Cardiac muscle cell (in vitro differentiated cells and primary cell): ENCODE measurements at places on chromosomes 5 and 9.

- H3K27me3 ChIP-seq, result no peaks in the 10 kb centered on the region
- no peaks in the 10 kb centered on the region for H3K36me3 ChIP-seq
- H3K4me1 ChIP-seq, result no peaks in the 10 kb centered on the region
- no peak for DNase-seq
- no peak overlapping the region for H3K27ac ChIP-seq
- no peak overlapping the region for H3K4me3 ChIP-seq
Measured at GRCh38 chr5:156477196-156477595, 150.2 kb downstream of the SGCD start.

DNA sequence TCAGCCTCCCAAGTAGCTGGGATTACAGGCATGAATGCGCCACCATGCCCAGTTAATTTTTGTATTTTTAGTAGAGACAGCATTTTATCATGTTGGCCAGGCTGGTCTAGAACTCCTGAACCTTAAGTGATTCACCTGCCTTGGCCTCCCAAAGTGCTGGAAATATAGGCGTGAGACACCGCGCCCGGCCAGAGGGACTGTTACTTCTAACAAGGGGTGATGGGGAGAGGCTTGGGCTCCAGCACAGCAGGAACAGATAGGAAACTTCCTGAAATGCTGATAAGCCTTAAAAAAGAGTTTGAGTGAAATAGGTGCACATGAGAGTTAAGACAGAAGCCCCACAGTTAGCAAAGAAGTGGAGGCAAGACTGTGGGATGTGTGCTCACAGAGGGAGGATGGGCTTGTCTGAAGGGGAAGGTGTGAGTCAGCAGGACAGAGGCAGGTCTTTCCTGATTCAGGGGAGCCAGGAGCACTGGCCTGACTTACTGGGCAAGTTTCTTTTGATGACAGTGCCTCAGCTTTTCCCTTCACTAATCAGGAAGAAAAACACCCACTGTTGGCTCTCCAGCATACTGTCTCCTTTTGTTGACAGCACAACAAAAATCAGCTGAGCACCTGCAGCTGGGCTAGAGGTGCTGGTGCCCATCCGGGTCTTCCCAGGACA lies 68.4 kb downstream of the RAD23B start:
- no peak overlapping the region for H3K27ac ChIP-seq
- no peak for DNase-seq
- no peaks in the 10 kb centered on the region for H3K36me3 ChIP-seq
- no peak overlapping the region for H3K4me3 ChIP-seq
- no peaks in the 10 kb centered on the region for H3K27me3 ChIP-seq

DNA sequence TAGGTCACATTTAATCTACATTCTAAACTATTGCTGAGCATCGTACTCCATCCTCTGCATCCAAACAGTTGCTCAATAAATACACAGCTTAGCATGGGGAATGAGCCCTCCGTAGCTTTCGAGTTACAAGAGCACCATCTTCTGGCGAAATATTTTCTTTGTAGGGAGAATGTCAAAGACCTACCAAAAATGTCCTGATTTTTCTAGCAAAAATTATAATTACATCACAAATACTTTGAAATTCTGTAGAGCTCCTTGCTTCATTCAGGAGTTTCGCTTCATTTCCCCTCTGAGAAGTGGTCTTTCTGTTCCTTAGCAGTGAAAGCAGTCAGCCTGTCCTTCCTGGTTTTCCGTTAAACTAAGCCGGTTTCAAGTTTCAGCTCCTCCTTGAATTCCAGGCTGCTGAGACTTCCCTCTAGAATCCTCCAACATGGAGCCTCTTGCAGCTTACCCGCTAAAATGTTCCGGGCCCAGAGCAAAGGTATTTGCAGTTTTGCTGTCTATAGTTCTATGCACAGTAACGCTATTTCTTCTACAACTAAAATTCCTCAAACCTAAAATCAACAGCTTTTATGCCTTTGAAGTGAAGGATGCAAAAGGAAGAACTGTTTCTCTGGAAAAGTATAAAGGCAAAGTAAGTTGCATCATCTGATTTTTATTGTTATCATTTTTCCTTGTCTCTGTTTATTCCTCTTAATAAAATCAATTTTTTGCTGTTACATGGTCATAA lies at the start of gene GPX8:
Gene GPX8, plus strand, starts transcription at position 409 of the 730 bp plus-strand sequence. Its CDS starts 22 bp downstream, at position 431.
- H3K27ac ChIP-seq, result peak within 1 kb of the TSS; percentile 85
- H3K4me1 ChIP-seq, result no peaks in the 10 kb centered on the region
- peak within 1 kb of the TSS; percentile 69 for H3K4me3 ChIP-seq
- DNase-seq, result peak; percentile 92
- H3K36me3 ChIP-seq, result peaks cover 8% of the 10 kb centered on the region
- no peaks in the 10 kb centered on the region for H3K27me3 ChIP-seq

DNA sequence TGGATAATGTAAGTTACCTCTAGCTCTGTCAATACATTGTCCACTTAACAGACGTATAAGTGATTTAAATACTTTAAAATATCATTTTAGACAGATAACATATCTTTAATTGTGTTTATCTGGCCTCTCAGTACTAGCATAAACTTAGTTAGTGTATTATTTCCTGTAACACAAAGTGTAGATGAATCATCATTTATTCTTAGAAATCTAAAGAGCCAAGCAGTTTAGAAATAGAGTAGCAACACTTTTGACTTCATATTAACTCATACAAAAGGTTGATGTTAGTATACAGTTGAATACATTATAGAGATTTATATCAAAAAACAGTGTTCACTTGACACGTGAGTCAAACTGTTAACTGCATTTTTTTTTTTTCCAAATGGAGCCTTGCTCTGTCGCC lies 18.0 kb downstream of the NCBP1 start:
- no peak for DNase-seq
- H3K27ac ChIP-seq, result no peak overlapping the region
- no peak overlapping the region for H3K4me3 ChIP-seq
- no peaks in the 10 kb centered on the region for H3K4me1 ChIP-seq

- DNase-seq, result no peak
- H3K27me3 ChIP-seq, result no peaks in the 10 kb centered on the region
- H3K4me3 ChIP-seq, result no peak overlapping the region
- H3K4me1 ChIP-seq, result no peaks in the 10 kb centered on the region
- no peaks in the 10 kb centered on the region for H3K36me3 ChIP-seq
Measured at GRCh38 chr5:142040285-142040684, 27.5 kb upstream of the GNPDA1 start.

DNA sequence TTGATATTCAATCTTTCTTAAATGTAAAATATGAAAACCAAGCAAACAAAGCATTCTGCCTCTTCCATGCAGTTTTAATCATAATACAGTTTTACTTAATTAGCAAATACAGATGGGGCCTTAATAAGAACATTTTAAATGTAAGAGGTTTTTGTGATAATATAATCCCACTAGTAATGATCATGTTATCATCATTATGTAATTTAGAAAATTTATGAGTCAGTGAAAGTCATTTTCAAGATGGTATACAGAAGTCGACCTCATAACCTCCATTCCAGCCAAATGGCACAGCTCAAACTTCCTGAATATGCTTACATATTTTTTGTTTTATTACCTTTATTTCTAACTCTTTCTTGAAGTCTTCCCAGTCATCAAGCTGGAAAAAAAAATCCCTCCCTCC lies 102.2 kb upstream of the GNA14 start:
- H3K27me3 ChIP-seq, result no peaks in the 10 kb centered on the region
- no peak for DNase-seq
- H3K4me1 ChIP-seq, result no peaks in the 10 kb centered on the region
- no peaks in the 10 kb centered on the region for H3K36me3 ChIP-seq
- H3K4me3 ChIP-seq, result no peak overlapping the region
- H3K27ac ChIP-seq, result no peak overlapping the region

GRCh38 chr5:10513501-10514442 lies 50.1 kb upstream of the ANKRD33B start:
- H3K4me1 ChIP-seq, result no peaks in the 10 kb centered on the region
- H3K27ac ChIP-seq, result no peak overlapping the region
- H3K27me3 ChIP-seq, result no peaks in the 10 kb centered on the region
- DNase-seq, result peak; percentile 93

GRCh38 chr5:119355685-119356611 lies at the start of gene TNFAIP8:
Gene TNFAIP8, plus strand, starts transcription at chr5:119356019. Its CDS starts 72 bp downstream, at chr5:119356091.
- H3K27ac ChIP-seq, result peak within 1 kb of the TSS; percentile 34
- no peaks in the 10 kb centered on the region for H3K27me3 ChIP-seq
- DNase-seq, result peak; percentile 66
- peaks cover 42% of the 10 kb centered on the region for H3K4me1 ChIP-seq
- no peaks in the 10 kb centered on the region for H3K36me3 ChIP-seq

- H3K4me1 ChIP-seq, result peaks cover 6% of the 10 kb centered on the region
- DNase-seq, result peak; percentile 93
- no peaks in the 10 kb centered on the region for H3K27me3 ChIP-seq
- H3K4me3 ChIP-seq, result peak within 1 kb of the TSS; percentile 79
- H3K36me3 ChIP-seq, result no peaks in the 10 kb centered on the region
Measured at GRCh38 chr5:55534436-55535198, at the start of gene PLPP1. Gene PLPP1, minus strand, starts transcription at chr5:55534964. Its CDS starts 335 bp downstream, at chr5:55534629.

DNA sequence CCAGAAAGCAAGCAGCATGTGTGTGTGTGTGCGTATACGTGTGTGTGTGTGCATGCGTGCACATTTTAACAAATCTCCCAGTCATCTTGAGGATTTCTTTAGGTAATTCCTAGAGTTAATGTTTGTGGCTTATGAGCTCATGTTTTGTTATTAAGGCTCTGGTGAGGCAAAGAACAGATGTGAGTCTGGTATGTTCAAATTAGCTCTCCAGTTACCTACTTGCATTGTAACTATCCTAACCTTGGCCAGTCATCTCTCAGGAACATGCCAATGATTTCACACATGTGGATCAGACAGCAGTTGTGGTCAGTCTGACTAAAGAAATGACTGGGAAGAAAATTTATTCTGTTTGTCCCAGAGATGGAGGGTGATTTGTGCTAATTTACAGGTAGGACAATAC lies 163.1 kb downstream of the IZUMO3 start:
- H3K27ac ChIP-seq, result no peak overlapping the region
- no peaks in the 10 kb centered on the region for H3K4me1 ChIP-seq
- no peak for DNase-seq
- no peak overlapping the region for H3K4me3 ChIP-seq

DNA sequence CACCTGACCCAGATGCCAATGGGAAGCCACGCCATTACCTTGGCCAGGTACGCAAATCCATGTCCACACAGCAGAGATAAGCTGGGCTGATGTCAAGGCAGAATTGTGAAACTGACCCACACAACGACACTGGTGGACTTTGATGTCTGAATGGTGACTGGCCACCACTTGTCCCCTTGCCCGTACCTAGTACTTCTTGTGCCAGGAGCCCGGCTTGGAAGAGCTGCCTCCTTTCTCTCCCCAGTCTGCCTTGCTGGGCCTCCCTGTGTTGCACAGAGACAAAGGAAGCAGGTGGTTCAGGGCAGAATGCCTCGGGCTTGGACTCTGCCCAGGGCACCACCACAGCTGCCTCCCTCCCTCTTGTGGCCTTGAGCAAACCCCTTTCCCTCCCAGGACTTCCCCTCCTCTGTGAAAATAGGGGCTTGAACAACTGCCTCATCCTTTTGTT lies 23.3 kb downstream of the PTGES2 start:
- peaks cover 43% of the 10 kb centered on the region for H3K36me3 ChIP-seq
- H3K27me3 ChIP-seq, result no peaks in the 10 kb centered on the region
- DNase-seq, result no peak
- peaks cover 11% of the 10 kb centered on the region for H3K4me1 ChIP-seq

DNA sequence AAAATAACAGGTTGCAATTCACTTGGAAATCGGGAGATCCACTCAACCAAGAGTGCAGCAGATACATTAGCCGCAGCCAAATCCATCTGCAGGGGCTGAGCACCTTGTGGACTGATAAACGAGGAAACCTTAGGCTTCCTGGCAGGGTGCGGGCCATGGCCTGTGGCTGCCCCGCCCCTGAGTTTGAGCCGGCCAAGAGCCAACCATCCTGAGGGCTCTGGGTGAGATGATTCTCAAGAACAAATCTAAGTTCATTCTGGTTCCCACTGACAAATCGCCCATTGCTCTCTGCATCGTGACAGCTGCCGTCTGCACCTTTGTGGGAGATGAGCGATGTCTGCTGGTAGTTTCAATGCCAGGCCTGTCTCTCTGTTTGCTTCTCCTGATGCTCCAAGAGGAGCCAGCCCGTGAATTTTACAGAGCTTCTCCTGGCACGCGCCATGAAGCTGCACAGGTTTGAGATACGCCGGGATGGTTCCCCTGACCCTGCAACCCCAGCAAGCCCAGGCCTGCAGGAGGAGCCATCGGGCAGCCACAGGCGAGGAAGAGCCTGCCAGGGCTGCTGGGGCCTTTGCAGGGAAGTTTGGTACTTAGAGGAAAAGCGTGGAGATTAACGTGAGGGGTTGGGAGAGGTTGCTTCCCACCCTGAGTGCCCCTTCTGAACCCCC lies 154.0 kb downstream of the OLFM1 start:
- H3K27ac ChIP-seq, result no peak overlapping the region
- DNase-seq, result no peak
- H3K27me3 ChIP-seq, result no peaks in the 10 kb centered on the region
- H3K4me3 ChIP-seq, result no peak overlapping the region
- H3K36me3 ChIP-seq, result no peaks in the 10 kb centered on the region

DNA sequence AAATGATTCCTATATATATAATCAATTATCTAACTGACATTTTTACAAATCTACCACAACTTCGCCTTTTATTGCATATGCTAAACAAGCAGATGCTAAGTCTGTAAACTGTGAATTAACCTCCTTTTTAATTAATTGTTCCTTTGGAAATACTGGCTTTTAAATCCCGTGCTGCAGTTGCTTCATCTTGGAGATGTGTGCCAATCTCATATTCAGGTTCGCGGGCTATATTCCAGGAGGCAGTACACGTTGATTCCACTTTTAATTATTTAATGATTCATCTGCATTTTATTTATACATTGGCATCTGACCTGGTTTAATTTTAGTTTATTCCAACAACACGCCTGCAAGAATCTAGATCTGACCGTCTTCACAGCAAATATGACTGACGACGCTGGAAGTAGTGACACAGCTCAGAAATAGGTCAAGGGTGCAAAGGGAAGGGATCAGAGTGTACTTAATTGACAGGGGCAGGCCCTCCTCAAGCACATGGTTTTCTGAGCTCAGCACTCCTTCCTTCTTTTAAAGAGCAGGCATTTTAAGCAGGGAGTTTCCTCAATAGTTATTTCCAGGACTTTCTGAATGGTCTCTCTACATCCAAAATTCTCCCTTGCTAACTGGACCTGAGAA lies 125.2 kb downstream of the GLIS3 start:
- H3K36me3 ChIP-seq, result no peaks in the 10 kb centered on the region
- H3K4me1 ChIP-seq, result no peaks in the 10 kb centered on the region
- H3K27me3 ChIP-seq, result no peaks in the 10 kb centered on the region
- no peak overlapping the region for H3K27ac ChIP-seq
- DNase-seq, result no peak
- no peak overlapping the region for H3K4me3 ChIP-seq

GRCh38 chr5:128252756-128253155 lies 169.2 kb downstream of the SLC12A2 start:
- no peak overlapping the region for H3K4me3 ChIP-seq
- no peak overlapping the region for H3K27ac ChIP-seq
- no peaks in the 10 kb centered on the region for H3K4me1 ChIP-seq
- H3K27me3 ChIP-seq, result no peaks in the 10 kb centered on the region
- H3K36me3 ChIP-seq, result peaks cover 24% of the 10 kb centered on the region
